Omental fat pad (tissue), 4 donors: ENCODE measurements at places on chromosomes 5 and 9.

GRCh38 chr9:126114409-126114760 lies 212.2 kb upstream of the MVB12B start:
- DNase-seq, result no peak

- no peak for DNase-seq
Measured at GRCh38 chr9:127694890-127695720, 11.7 kb upstream of the CFAP157 start.

DNA sequence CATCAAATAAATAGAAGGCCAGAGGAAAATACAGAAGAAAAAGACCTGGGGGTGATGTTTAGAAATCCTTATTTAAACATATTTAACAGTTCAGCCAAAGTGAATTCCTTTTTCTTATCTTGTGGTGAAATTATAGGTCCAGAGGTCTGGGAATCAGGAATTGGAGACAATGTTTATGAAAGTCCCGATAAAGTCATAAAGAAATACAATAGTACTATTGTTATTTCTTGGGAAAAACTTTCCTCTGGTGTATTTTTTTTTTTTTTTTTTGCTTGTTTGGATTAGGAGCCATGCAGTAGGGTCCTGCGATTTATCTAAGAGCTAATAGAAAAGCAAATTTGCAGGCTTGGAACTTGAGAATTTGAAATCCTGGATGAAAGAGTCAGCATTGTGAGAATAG lies 426 bp downstream of the C7 start:
- DNase-seq, result no peak

GRCh38 chr5:146560205-146560812 lies 44.3 kb upstream of the GPR151 start:
- no peak for DNase-seq

DNA sequence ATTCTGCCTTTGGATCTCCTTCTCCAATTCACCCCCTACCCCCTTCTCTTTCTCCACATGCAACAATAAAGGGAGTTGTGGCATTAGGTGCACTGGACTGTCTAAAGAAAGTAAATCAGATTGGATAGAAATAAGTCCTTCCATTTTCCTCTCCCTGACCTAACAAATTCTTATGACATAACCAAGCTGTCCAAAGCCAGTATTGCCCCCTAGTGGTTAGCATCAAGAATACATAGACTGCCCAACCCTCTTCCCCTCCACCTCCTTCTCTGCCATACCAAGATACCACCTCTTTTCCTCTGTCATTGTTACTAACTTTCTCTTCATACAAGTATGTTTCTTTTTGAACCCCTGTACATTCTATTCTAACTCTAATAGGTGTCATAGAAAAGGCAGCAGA lies 45.7 kb downstream of the PPARGC1B start:
- DNase-seq, result no peak

GRCh38 chr5:111691914-111692313 lies 65.1 kb downstream of the NREP start:
- no peak for DNase-seq

- no peak for DNase-seq
Measured at GRCh38 chr9:6564868-6565267, 80.7 kb downstream of the GLDC start.

DNA sequence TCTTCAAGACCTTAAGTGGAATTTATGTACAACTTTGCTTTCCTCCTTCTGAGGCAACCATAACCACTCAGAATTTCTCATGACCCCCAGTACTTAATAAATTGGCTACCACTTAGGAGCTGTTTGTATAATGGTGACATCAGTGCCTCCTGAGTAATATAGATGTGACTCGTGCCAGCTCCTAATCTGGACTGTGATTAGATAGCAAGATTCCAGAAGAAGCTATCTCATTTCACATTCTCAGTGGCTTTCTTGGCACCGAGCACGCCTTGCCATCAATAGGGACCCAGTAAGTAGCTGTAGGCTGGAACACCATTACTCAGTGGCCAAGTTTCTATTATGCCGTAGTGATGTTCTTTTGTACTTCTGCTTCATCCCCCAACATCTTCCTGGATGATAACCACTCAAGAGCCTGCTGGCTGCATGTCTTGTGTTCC lies 228.8 kb downstream of the CD180 start:
- no peak for DNase-seq

GRCh38 chr5:97192580-97193354 lies 9.7 kb upstream of the RIOK2 start:
- DNase-seq, result no peak

- no peak for DNase-seq
Measured at GRCh38 chr5:30764704-30765103, 428.8 kb upstream of the CDH6 start.

- no peak for DNase-seq
Measured at GRCh38 chr9:135023088-135023785, 64.2 kb upstream of the OLFM1 start.

DNA sequence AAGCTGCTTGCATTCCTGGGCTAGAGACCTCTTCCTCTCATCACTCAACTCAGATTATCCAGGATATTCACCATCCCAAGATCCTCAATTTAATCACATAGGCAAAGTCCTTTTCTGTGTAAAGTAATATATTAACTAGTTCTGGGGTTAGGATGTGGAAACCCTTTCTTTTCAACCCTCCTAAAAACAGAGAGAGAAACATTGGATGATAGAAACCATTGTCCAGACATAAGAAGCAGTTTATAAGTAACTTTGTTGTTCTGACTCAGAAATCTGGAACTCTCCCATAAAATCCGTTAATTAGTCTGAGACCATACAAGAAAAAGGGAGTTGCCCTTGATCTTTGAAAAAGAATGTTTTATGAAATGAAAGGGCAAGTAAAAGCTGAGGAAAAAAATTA lies 817.1 kb upstream of the CDH9 start:
- no peak for DNase-seq

DNA sequence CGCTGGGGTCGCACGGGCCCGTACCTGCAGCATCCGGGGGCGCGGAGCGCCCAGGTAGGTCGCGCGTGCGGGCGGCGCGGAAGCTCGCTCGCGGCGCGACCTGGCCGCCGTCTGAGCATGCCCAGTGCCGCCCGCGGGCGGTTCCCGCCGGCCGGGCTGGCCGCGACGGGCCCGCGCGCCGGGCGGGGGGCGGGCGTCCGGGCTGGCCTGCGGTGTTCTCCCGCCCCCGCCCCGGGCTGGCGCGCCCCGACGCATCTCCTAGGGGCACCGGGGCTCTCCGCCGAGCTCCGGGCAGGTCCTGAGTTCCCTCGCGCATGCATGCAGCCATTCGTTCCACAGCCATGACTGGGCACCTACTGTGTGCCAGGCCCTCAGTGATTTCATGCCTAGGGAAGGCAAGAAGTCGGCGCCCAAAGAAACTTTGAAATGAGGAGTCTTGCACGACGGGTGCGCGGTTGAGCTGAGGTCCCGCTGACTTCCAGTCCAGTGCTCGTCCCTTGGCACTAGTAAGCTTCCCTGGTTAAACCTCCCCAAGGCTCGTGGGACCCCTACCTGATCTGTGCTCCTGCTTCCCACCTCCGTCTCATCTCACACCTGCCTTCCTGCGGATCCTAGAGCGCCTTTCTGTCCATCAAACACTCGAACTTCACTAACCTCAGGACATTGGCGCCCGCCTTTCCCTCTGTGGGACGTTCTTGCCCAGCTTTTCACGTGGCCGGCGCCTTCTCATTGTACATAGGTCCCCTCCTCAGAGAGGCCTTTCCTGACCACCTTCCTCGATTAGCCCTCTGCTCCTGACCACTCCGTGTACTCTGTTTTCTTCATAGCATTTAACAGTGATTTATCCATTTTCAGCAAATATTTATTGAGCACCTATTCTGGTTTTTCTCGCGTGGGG lies at the start of gene PTPN3:
Gene PTPN3, minus strand, starts transcription at position 113 of the 898 bp plus-strand sequence. CDS start 34,873 bp downstream, outside the sequence.
- DNase-seq, result no peak

DNA sequence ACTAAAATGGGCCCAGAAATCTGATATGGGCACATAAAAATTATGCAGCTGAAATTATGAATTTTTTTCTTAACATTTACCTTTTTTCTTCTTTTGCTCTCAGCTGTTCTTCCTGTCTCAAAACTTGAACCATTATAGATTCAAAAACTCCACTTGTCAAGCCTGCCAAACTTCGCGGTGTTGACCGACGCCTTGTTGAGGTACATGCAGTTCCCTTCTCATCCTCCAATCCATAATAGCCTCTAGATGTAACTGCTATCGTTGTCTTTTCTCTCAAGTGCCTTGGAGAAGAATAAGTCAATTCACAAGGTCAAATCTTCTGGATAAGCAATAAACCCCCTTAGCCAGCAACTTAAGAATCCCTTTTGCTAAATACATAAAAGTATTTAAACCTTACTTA lies 27.2 kb downstream of the RANBP6 start:
- DNase-seq, result no peak

- DNase-seq, result no peak
Measured at GRCh38 chr5:147567917-147568598, 58.2 kb upstream of the DPYSL3 start.

GRCh38 chr5:172594867-172595466 lies 46.1 kb upstream of the NEURL1B start:
- no peak for DNase-seq

DNA sequence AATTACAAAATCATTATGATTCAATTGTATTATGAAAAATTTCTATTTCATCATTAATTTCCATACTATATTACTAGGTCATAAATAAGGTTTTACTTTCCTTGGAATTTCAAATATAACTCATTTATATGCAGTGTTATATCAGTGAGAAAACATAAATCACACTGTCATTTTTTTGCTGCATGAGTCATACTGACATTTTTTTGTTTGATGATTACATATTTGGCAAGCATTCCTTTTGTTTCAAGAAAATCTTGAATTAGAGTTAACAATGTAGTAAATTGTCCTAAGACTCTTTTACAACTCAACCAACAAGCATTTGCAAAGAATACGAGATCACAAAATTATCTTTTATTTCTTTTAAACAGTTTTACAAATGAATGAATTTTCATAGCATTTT lies 298.4 kb upstream of the SEMA6A start:
- DNase-seq, result no peak

GRCh38 chr5:178387061-178387855 lies 154.7 kb upstream of the PHYKPL start:
- DNase-seq, result no peak

GRCh38 chr9:21967702-21968101 lies 26.5 kb downstream of the CDKN2A start:
- DNase-seq, result no peak
